ENCODE measurements at places on chromosomes 2 and 18.

GRCh38 chr18:77023102-77023782 is 109.3 kb downstream of the MBP start:
- no peak for DNase-seq

DNA sequence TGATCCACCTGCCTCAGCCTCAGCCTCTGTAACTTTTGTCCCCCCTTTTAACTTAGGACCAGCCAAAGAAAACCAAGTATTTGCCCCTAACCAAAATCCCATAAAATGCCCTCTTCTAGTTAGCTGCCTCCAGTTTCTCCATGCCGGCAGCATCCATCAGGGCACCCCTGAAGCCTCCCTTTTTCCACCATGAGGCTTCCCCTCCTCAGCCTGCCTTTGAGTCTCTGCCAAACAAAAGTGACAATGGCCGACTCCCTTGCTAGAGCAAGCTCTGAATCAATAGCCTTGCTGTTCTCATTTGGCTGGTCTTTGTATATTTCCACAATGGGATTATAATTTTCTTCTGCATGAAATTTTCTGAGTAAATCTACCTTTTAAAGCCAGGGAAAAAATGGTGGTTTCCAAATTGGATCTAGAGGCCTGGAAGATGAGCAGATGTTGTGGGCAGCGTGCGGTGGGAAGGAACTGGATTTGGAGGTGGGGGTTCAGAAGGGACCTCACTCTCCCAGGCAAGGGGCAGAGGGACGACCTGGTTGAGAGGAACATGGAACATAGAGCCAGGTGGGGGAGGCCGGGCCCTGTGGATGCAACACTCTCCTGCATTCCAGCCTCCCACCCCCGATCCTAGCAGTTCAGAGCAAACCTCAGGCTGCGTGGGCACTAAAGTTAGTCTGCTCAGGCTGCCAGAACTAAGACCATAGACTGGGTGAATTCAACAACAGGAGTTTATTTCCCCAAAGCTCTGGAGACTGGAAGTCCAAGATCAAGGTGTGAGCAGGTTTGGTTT is 80.6 kb downstream of the HS6ST1 start:
- no peak for DNase-seq

DNA sequence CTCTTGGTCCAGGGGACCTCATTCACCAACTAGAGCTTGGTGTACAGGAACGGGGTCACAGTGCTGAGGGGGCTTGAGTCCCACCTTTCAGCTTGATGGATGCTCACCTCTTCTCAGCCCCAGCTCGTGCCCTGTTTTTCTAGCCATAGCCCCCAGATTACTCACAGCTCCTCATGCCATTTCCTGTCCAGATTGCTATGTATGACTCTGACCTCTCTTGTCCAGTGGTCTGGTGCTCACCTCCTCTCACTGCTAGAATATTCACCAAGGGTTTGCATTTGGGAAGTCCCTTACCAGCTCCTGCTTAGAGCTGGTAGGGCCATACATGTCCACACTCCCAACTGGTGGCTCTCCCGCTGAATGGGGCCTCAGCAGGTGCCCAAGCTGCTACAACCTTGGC is 5.9 kb downstream of the LBX2 start:
- no peak for DNase-seq

GRCh38 chr2:127703282-127703681 is 2.0 kb downstream of the SFT2D3 start:
- DNase-seq, result no peak

- no peak for DNase-seq
Measured at GRCh38 chr2:121038431-121038830, 246.6 kb downstream of the TFCP2L1 start.

DNA sequence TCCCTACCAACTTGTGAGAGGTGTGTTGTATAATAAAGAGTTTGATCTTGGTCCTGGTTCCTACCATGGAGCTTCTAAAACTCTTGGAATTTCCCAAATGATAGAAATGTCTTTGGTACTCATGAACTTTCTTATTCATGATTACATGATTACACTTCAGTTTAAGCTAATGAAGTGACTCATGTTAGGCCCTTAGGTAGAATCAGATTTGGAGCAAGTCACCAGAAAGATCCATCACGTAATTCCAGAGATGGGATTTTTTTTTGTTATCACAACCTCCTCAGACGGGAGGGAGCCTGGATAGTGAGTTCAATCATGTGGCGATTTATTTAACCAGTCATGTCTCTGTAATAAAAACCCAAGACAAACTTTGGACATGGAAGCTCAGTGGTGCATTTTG is 1287.6 kb upstream of the ZEB2 start:
- no peak for DNase-seq

- no peak for DNase-seq
Measured at GRCh38 chr2:148615381-148615841, 29.1 kb upstream of the EPC2 start.

DNA sequence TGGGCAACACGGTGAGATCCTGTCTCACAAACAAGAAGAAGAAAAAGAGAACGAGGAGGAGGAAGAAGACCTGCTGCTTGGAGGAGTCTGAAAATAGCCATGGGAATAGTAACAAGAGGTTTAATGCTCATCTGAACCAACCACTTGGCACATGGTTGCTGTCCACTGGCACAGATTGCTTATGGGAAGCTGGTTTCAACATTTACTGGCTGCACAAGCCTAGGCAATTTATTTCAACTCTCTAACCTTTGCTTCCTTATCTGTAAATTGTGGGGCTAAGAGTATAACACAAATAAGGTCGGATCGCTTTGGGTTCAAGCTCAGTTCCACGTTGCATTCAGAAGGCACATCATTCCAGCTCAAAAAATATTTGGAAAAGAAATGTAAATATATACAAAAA is 14.2 kb upstream of the RHOB start:
- no peak for DNase-seq

GRCh38 chr2:60961457-60961856 is 56.1 kb upstream of the PEX13 start:
- peak; percentile 69 for DNase-seq

GRCh38 chr2:173963817-173964564 is 1.2 kb downstream of the SP3 start:
- peak; percentile 88 for DNase-seq

DNA sequence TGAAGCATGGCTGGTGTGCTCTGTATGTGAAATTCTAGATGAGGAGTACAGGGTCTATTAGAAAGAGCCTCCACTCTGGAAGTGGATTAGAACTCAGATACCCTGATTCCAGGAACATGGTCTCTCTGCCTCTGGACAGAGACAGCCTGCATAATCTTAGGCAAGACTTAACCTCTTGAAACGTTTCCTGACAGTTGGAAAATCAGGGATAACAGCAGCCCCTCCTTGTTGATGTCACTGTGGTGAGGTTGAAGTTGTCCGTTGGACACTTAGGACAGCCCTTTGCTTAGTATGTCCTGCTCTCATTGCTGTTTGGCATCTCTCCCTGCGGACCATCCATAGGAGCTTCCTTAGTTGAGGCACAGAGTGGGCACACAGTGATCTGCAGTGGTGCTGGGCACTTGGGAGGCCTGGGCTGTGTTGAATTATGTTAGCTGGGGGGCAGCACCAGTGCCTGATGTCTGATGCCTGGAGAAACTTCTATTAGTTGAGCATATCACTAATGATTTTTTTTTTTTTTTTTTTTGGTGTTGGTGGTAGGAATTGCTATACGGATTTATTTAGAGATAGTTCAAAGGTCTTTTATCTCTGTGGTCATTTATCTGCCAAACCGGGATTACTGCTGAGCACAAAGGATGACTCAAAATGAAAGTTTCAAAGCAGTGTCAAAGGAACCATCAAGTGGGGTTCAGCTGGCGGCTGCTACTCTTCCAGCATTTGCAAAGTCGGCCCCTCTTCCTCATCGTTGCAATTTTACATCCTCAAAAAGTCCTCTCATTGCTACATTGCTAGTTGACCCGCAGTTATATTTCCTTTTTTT is 28.8 kb downstream of the SETBP1 start:
- no peak for DNase-seq

DNA sequence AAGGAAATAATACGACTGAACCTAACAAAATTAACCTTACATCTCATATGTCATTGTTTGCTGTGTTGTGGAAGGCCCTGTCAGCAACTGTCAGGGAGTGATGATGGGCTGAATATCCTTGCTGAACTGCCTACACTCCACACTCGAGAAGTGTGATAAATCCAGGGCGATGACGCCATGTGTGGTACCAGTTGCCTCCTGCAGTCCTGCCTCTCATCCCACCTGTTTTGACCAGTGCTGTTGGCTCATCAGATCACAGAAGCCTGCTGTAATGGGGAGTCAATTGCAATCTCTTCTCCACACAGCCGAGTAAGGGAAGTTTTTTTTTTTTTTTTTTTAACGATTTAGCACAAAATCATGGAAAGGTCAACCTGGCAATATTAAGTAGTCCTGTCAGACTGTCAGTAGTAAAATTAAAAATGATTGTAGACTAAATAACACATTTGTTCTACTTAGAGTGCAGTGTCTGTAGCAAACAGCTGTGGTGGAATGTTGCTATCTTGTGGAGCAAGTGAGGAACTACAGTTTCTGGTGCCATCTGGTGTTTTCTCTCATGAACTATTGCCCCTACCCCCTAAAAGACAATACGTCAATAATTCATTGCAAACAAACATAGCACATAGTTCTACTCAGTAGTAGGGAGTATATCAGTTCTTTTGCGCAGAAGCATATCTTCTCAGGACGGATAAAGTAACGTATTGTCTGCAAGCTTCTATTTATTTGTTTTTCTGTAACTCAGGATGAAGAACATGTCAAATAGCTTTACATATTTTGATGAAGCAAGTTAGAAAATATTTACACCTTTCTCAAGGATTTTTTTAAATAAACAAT is 347.6 kb downstream of the CTNNA2 start:
- peak; percentile 1 for DNase-seq

DNA sequence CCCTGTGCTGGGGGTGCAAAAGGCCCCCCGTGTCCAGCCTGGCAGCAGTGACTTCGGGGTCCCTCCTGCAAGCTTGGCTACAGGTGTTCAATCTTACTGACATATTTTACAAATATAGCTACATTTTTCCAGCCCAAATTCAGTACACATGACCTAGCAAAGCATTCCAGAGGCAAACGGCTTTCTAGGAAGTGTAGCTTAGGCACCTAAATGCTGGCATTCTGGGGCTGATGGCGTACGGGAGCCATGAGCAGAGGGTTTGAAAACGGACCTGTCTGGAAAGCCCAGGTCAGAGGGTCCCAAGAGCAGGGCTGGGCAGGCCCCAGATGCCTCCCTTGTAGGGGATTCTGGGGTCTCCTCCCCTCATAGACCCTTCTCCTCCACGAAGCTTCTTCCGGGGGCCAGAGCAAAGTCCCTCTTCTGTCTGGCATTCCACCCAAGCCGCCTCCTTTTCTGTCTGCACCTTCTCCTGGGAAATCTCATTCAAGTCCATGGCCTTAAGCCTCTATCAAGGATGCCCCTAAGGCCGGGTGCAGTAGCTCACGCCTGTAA is 63.3 kb upstream of the ASAP2 start:
- DNase-seq, result no peak

DNA sequence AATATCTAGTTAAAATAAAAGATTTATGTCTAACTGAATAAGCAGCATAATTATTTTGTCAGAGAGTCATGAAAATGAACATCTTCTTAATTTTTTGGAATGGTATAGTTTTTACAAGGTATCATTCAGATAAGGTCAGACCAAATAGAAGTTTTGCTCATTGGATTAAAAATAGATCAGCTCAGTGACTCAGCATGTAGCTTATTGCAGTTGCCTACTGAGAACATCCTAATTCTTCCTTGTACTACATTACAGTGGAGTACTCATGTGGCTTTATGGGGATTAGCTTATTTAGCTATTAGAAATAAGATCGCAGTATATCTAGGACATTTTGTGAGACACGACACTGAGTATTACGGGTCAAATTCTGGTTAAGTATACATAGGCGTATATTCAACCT is 38.2 kb upstream of the PPM1B start:
- peak; percentile 40 for DNase-seq

DNA sequence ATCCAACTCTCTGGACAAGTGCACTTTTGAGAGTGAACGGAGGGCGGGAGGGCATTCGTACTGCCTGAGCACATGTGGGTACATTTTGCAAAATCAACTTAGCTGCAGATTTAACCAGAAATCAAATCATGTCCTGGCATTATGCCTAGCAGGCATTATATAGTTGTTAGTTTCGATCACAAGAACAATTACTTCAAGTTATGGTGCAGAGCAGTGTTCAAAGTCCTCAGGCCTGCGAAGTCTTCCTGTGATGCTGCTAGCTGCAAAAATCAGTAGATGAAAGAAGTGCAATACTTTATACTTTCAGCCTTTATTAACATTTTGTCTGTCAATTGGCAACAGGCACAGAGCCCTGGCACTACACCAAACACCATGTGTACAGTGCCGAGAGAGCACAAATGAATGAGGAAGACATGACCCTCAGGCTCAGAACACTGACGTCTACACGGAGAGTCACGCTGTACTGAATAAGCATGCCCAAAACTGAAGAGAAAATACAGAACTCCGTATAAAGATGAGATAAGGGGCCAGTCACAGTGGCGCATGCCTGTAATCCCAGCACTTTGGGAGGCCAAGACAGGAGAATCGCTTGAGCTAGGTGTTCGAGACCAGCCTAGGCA is 92.1 kb upstream of the CREB1 start:
- DNase-seq, result peak; percentile 7

DNA sequence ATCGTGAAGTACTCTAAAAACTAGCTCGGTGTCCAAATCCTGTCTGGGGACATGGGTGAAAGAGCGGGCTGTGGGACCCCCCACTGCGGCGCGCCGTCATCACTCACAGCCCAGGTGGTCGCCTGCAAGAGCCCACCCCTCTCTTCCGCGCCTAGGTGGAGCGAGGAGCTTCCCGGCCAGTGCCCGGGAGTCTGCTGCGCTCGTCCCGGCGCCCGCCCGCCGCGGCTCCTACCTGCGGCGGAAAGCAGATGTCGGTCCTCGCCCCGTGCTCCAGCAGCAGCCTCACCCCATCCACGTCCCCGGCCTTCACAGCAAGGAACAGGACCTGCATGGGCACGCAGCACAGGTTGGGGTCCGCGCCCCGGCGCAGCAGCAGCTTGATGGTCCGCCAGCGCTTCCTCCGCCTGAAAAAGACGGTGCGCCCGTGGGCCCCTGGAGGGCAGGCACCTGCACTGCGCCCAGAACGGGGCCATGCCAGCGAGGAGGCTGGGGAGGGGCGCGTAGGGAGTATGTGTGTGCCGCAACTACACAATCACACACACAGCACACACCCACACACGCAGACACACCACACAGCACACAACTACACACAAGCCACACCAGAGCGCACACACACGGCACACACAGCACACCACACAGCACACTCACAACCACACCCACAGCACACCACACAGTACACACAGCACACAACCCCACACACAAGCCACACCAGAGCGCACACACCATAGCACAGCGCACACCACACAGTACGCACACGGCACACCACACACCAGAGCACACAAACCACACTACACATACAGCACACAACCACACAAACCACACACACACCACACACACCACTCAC is 37.4 kb downstream of the ANKMY1 start:
- no peak for DNase-seq

GRCh38 chr2:20660506-20661420 is 6.2 kb upstream of the GDF7 start:
- no peak for DNase-seq
